ENCODE measurements at places on chromosomes 6 and 20.
A peak's percentile ranks its signal among the peaks of the same experiment; 100 is the strongest.

DNA sequence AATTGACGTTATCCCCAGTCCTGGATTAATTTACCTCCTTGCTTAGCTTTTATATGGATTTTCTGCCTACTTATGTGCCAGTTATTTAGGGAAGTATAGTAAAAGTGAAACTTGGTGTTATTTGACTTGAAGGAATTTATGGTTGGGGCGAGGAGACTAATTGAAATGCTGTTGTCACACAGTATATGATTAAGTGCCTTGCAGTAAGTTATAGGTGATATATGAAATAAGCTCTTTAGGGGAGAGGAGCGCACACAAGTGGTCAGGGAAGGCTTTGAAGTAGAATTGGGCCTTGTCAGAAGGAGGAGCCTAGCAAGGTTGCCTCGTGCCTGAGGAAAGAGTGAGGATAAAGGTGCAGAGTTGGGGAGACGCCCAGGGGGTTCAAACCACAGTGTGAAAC, 20.5 kb downstream of the NCOA7 start:
- no peak for DNase-seq

DNA sequence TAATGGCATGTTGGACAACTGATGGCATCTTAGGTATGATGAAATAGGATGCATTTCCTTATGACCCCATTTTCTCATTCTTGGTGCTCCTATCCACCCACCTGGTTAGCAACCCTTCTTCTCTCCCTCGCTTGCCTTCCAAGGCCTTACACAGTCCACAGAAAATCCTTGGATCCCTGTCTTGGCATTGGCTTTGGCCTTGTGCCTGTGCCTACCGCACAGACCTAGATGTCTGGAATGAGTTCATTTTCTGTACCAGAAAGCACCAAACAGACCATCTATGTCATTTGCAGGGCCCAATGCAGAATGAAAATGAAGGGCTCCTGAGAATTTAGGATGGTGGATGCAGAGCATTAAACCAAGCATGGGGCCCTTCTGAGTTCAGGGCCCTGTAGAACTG, 99.0 kb upstream of the LAMP5 start:
- no peak for DNase-seq

DNA sequence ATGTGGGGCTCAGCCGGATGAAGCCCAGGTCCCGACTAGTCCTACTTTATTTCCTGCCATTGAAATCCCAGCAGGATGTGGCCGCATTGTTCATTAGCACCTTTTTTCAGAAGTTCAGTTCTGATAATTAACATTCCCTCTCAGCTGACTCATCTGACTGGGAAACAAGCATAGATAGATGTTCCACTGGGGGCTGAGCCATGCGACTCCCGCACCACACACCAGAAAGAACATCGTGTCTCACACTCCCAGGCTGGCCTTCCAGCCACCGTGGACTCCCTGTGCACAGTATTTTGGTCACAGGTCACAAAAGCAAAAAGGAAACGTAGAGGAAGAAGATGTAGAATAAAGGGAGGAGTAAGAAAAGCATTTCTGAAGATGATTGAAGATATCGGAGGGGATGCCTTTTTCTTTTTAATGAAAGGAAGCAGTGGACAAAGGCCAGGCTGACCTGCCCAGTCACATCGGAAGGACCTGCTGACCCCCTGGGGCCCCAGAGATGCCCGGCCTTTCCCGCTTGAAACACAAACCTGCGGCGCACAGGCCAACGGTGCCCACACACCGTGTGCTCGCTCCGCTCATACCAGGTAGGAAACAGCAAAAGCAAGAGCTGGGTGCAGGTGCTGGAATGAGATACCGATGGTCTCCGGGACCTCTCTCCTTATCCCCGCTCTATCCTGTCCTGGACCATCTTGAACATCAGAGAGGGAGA, 11.8 kb downstream of the RPS6KA2 start:
- DNase-seq: peak; percentile 58

- no peak for DNase-seq
These were observed 65.0 kb upstream of the HIVEP1 start for GRCh38 chr6:11947063-11947462.

- DNase-seq: no peak
These were observed 108.6 kb upstream of the SLC2A12 start for GRCh38 chr6:134161041-134161440.

DNA sequence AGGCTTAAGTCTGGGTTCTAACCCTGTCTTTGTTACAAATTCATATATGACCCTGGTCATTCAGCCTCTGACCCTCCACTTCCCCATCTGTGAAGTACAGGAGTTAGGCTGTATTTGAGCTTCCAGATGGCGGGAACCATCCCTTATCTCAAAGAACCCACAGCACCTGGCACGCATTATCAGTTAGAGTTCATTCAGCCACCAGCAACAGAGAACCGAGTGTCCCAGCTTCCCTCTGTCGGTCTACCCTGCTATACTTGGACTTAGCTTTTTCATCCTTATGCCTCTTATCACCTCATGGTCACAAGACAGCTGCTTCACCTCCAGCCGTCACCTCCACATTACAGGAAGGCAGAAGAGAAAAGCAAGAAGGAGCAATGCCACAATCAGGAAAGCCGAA, 147.8 kb downstream of the EYA2 start:
- DNase-seq: no peak

DNA sequence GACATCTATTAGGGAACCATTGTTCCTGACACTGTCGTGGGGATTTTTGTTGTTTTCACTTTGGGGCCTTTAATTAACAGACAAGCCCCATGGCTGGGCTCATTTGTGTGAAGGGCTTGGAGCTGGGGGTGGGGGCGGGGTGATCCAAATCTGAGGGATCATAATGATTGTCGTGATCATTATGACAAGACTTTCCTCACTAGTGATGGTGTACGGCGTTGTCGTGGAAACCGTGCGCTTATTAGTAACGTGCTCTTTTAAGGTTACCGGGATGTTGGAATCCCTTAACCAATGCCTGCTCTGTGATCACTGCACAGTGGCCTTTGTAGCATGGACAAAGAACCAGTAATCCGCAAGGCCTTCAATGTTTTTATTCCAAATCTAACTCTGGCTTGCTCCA, 18.6 kb downstream of the PDYN start:
- DNase-seq: no peak

DNA sequence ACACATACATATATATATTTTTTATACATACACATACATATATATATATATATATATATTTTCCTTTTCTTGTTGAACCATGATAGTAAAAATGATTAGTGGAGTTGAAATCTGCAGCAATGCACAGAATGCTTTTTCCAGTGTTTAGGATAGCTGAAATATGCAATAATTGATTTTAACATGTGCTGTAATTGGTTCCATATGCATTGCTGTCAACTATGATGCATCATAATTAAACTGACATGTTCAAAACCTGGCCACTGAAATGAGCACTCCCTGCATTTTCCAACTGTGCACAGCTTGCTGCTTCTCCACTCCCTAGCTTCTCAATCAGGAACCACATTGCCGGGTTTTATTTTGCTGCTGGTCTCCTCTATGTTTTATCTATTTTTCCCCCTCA, 358.3 kb downstream of the PAX1 start:
- DNase-seq: no peak
